Breast epithelium (tissue), 4 donors: ENCODE measurements at places on chromosomes 4 and X. TPM values are rescaled to one million over a fixed set of nuclear protein-coding genes. Genes with fewer than 3 reads are reported as not detected.

- no peak for DNase-seq
Observed at GRCh38 chr4:151409470-151410313, 716 bp downstream of the FHIP1A start.

DNA sequence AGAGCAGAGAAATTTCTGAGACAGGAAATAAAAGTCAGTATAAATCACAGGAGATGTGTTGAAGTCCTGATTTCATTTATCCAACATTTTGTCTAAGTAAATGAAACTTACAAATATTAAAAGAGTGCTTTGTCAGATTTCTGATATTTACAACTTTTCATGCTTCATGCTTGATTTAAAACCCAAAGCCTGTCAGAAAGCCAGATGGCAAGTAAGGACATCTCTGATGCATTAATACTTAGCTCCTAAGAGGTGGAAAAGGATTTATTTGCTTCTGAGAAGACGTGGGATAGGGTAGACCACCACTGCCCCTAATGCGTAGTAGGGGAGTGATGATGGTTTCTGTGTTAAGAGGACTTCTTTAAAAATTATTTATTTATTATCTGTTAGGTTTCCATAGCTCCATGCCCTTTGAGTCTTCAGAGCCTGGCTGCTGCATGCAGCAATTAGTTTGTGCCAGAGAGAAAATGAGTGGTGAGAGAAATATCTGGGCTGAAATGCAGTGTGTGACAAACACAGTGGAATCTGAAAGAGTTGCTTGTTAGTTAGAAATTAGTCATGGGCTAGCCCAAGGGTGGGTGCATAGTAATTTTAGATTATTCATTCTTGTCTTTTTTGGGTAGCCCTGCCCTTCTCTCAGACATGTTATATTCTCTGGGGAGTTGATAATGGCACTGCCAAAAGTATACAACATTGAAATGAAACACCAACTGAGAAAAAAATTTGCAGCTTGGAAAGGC is 333.8 kb downstream of the C4orf33 start:
- no peak for DNase-seq

GRCh38 chrX:120512627-120513026 is 43.5 kb upstream of the LAMP2 start:
- DNase-seq = no peak

- no peak for DNase-seq
Observed at GRCh38 chr4:103887191-103887590, 167.4 kb upstream of the TACR3 start.

- no peak for DNase-seq
Observed at GRCh38 chrX:138067415-138067814, 501.5 kb downstream of the ZIC3 start.

DNA sequence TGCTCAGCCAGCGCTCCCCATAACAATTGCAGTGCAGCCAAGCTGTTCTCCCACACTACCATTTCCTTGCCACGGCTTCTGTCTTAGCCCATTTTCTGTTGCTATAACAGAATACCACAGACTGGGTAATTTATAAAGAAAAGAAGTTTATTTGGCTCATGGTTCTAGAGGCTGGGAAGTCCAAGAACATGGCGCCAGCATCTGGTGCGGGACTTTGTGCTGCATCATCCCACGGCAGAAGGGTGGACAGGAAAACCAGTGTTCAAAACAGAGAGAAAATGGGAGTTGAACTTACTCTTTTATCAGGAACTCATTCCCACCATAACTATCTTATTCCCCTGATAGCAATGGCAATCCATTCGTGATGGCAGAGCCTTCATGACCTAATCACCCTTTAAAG is 104.6 kb downstream of the FHDC1 start:
- DNase-seq = no peak

DNA sequence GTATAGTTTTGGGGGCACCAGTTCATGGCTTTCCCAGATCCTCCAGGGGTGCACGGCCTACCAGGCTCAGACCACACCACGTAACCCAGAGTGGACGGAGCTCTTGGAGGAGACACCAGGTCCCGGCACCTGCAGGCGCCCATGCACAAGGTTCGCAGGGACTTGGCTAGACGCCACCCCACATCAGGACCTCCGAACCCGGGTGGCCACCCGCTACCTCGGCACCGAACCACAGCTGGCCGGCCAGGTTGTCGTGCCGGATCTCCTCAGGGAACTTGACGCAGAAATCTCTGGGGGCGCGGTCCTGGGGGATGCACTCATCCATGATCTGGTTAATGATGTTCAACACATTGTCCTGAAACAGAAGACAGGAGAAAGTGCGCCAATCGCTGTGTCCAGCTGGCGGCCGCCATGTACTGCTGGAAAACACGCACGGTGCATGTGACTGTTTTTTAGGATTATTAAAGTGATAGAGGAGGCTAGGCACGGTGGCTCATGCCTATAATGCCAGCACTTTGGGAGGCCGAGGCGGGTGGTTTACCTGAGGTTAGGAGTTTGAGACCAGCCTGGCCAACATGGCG is 77.1 kb downstream of the ZFYVE28 start:
- peak; percentile 51 for DNase-seq

GRCh38 chr4:85573270-85573669 is 98.3 kb downstream of the ARHGAP24 start:
- DNase-seq = no peak

DNA sequence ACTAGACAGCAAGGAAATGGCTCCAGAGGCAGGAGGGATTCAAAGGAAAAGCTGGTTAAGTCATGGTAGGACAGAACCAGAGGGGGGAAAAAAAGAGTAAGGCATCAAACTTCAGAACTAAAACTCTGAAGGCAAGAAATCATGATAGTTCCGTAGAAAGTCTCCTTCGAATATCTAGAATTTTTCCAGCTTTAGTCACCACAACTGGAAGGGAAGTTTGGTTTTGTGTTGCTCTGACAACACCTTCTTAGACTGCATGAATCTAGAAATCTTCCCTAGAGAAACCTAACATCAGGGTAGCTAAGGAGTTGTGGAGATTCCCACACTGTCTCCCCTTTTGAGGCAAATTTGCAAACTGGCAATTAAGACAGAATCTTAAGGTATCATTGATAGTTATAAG is 33.7 kb downstream of the AMMECR1 start:
- DNase-seq = no peak

DNA sequence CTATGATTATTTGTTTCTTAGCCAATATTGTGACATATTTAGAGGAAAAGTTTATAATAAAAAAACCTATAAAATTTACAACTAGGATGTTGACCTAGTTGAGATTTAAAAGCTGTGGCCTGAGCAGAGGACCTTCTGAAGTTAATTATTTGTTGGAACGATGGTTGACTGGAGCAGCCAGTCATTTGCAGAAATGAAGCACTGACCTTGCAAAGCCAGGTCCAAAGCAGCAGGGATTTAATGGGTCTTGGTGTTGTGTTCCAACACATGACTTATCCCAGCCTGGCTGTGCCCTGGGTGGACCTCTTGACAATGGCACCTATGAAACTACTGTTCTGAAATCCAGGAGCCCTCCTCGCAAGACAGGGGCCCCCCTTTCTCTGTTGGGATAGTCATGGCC is 235.2 kb downstream of the FRAS1 start:
- no peak for DNase-seq

DNA sequence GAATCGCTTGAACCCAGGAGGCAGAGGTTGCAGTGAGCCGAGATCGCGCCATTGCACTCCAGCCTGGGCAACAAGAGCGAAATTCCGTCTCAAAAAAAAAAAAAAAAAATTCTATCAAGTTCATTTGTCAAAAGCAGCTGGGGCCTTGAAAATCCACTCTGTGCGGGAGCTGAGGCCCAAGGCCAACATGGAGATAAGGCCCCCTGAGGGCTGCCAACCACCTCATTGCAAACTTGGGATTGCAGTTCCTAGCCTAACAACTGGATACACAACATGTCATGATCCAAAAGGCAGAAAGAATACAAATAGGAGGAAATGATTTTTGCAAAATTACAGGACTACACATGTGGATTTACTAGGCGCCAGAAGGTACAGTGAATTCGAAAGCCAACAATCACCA is 22.5 kb upstream of the PRDX4 start:
- no peak for DNase-seq

DNA sequence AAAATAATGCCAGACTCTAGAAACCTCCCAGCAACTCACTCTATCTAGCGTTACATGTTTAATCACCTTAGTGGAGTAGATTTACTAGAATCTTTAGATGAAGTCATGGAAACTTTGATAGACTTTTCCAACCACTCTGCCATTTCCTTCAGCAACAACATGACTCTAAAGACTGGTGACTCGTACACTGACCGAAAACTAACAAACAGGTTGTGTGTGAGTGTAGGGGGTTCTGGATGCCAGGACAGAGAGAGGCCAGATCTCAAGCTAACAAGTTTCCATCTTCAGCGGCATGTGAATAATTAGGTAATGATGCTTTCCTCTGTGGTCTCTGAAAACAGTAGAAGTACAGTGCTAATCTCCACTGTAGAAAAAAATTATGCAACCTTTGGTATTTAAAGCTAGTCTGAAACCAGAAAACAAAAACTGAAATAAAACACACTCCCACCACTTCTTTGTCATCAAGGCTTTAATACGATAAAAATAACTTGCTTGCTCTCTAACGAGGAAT is 286.4 kb downstream of the PRDM5 start:
- DNase-seq = no peak

DNA sequence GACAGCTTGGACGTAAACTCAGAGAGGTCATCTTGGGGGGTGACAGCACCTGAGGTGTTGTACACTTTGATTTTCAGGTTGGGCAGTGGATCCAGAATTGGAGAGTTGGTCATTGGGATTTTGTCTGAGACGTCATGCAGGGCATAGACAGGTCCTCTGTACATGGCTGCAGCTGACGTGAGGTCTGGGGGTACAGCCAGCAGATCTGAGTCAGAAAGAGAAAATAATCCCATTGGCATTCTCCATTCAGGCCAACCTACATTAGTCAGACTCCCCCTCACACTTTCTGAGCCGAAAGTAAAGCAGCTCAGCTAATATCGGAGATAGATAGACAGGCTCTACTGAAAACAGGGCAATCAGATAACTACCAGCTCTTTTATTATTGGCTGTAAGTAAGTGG is 329.7 kb downstream of the UNC5C start:
- no peak for DNase-seq

DNA sequence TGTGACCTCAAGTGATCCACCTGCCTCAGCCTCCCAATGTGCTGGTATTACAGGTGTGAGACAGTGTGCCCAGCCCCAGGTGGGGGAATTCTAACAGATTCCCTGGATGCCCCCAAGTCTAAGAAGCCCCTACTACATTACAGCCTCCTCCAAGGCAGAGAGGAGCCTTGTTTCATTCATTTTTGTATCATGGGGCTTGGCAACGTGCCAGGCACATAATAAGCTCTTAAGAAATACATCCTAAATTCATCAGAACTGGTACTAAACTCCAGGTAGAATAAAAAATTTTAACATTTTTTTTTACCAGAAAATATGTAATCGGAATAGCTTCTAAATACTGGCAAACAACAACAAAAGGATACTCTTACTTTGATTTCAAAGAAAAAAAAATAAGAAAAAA is 127.1 kb downstream of the CHIC2 start:
- DNase-seq = no peak

GRCh38 chr4:114598191-114599121 is at the start of gene UGT8:
Gene UGT8 (plus strand): TSS chr4:114598807. CDS start chr4:114622881, 24,074 bp downstream.
- peak; percentile 30 for DNase-seq

DNA sequence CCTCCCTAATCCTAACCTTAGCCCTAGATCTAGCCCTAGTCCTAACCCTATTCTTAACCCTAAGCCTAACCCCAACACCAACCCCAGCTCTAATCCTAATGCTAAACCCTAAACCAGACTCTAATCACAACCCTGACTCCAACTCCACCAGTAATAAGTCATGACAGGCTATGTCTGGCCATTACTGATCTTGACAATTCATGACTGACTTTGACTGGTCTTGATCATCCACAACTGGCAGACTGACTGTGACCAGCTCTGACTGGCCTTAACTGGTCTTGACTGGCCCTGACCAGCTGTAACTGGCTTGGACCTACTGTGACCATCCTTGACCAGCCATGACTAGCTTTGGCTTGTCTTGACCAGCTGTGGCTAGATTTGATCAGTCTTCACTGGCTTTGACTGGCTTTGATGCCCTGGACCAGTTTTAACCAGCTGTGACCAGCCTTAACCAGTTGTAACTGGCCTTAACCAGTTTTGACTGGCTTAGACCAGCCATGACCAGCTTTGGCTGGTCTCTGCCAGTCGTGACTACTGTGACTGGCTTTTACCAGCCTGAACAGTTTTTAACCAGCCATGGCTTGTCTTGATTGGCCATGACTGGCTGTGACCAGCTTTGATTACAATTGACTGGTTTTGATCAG is 68.4 kb downstream of the RLIM start:
- no peak for DNase-seq

DNA sequence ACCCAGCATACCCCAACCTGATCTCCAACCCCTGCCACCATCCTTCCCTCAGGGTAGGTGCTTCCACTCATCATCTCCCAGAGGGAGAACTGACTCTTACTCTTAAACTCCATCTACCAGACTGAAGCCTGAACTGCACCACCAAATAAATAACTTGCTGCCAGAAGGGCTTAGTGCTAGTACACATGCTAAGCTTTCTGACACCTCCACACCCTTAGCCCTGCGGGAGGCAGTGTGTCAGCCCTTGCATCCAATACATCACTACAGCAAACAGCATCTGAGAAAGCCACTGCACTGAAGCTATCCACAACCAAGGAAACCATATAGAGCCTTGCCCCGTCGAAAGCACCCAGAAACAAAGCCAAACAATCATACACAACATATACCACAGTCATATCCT is 68.6 kb upstream of the MCF2 start:
- no peak for DNase-seq

Gene TRIM2
- total RNA-seq = 26.7 TPM

Gene FRG1
- total RNA-seq = 56.5 TPM

Gene NOCT
- 6.4 TPM for total RNA-seq

Gene ADH1A
- 0.66 TPM for total RNA-seq

Gene SORBS2
- total RNA-seq = 132 TPM

Gene IL21
- not detected for total RNA-seq

Gene TLR10
- total RNA-seq = 0.48 TPM
